Ecto neural progenitor cell (in vitro differentiated cells): ENCODE measurements at places on chromosomes 6 and 20.

DNA sequence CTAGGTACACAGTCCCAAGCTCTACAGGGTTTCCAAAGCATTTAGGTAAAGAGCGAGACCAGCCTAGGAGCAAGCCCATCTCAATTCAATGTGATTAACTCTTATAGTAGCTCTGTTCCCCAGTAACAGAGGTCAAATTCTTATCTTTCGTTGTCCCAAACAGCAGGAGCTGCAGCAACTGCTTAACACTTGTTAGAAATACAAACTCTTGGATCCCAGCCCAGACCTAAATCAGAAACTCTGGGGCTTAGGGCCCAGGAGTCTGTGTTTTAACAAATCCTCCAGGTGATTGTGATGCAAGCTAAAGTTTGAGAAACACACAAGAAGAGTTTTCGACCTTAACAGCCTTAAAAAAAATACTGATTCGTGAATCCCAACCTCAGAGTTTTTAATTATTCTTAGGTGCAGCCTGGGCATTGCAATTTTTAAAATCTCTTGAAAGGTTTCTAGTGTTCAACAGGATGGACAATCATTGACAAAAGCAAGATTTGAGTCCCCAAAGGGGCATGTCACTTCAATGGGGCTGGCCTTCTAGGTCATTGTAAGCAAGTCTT is 127.4 kb upstream of the HCRTR2 start:
- DNase-seq, result no peak

DNA sequence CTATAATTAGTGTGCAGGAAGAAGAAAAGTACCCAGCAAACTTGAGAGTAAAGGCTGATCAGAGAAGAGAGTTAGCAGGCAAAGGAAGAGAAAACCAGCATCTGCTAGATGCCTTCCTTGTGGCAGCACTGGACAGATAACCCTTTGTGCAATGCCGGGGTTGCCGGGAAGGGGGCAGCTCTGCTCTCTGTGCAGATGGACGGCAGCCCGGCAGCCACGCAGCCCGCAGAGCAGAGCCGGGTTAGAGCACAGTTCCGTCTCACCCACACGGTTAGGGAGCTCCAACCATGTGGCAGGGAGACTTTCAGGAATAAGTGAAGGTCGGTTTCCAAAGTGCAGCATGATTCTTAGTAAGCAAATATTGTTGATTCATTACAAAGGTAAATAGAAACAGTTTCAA is 80.0 kb upstream of the RPS6KA2 start:
- peak; percentile 80 for DNase-seq

GRCh38 chr6:32609731-32610640 is 20.3 kb upstream of the HLA-DRB1 start:
- peak; percentile 82 for DNase-seq

DNA sequence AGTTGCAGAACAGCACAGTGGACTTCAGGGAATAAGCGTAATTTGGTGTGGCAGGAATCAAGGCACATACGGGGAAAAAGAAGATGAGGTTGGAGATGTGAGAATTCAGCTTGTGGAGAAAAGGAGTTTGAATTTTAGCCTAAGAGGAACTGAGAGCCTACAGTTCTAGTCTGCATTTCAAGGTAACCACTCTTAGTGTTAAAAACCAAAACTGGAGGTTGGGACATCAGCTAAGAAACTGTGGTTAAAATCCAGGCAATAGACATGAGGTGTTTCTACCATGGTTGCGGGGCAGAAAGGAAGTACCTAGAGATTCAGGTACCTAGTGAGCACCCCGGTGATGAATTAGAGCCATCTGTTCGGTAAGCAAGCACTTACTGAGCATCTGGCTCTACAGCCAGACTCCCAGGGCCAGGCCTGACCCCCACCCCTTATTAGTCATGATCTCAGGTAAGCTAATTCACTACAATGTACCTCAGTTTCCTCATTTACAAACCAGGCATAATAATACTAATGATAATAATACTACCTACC is 44.4 kb downstream of the FAXC start:
- DNase-seq, result no peak

- no peak for DNase-seq
Measured at GRCh38 chr6:162778603-162779002, 50.8 kb downstream of the PACRG start.

GRCh38 chr20:46761566-46761965 is 52.1 kb downstream of the SLC2A10 start:
- no peak for DNase-seq

GRCh38 chr6:133441491-133441890 is 200.3 kb downstream of the EYA4 start:
- DNase-seq, result no peak

GRCh38 chr20:41136680-41137613 is at the start of gene PLCG1:
PLCG1 (plus strand) TSS chr20:41137543; CDS start chr20:41137642, 99 bp downstream.
- peak; percentile 95 for DNase-seq

GRCh38 chr20:7650086-7650879 is 290.0 kb downstream of the HAO1 start:
- DNase-seq, result no peak

GRCh38 chr6:143516690-143517446 is 5.3 kb upstream of the FUCA2 start:
- DNase-seq, result no peak

DNA sequence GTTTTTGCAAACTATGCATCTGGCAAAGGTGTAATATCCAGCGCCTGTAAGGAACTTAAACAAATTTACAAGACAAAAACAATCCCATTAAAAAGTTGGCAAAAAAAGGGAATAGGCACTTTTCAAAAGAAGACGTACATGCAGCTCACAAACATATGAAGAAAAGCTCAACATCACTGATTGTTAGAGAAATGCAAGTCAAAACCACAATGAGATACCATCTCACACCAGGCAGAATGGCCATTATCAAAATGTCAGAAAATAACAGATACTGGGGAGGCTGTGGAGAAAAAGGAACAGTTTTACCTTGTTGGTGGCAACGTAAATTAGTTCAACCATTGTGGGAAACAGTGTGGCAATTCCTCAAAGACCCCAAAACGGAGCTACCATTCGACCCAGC is 54.2 kb downstream of the TSBP1 start:
- DNase-seq, result no peak

DNA sequence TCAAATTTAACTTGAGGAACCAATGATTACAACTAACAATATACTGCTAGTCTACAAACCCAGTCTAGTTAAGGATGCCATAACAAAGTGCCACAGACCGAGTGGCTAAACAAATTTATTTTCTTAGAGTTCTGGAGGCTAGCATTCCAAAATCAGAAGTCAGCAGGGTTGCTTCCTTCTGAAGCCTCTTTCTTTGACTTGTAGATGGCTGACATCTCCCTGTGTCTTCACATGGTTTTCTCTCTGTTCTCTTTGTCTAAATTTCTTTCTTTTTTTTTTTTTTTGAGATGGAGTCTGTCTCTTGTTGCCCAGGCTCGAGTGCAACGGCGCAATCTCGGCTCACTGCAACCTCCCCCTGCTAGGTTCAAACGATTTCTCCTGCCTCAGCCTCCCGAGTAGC is 56.1 kb downstream of the NCOA3 start:
- no peak for DNase-seq

GRCh38 chr6:28922004-28922820 is 1.6 kb downstream of the TRIM27 start:
- no peak for DNase-seq

DNA sequence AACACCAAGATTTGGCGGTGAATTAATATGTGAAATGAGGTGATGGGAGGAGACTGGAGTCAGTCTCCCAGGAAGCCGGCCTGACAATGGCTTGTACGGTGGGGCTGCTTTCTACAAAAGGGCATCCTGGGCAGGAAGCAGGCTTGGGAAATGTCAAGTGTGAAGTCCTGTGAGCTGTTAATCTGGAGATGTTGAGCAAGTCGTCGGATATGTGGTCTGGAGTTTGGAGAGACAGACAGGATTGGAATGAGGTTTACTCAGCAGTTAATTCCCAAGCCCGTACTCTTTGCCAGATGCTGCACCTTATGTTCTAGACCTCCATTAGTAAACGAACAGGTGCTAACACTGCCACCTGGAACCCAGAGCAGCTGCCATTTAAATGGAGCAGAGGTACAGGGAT is 107.7 kb upstream of the FOXC1 start:
- DNase-seq, result no peak

DNA sequence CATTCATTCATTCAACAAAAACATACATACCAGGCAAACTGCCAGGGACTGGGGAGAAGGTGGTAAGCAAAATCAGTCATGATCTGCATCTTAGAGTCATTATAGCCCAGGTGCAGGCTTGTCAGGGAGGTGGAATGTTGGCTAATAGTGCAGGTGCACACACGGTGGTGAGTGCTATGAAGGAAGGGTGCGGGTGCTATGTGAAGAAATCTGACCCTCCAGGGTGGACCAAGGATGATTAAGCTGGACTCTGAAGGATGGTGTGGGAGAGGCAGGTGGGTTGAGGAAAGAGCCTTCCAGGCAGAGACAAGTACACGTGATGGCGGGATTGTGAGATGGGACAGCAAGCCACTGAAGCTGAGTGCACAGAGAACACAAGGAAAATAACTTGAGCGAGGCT is 77.4 kb downstream of the B3GAT2 start:
- no peak for DNase-seq

- no peak for DNase-seq
Measured at GRCh38 chr20:14919501-14920081, 582.2 kb upstream of the FLRT3 start.

GRCh38 chr6:136822046-136822375 is 381 bp upstream of the PEX7 start:
- no peak for DNase-seq

- no peak for DNase-seq
Measured at GRCh38 chr6:134723081-134723871, 226.6 kb downstream of the ALDH8A1 start.

DNA sequence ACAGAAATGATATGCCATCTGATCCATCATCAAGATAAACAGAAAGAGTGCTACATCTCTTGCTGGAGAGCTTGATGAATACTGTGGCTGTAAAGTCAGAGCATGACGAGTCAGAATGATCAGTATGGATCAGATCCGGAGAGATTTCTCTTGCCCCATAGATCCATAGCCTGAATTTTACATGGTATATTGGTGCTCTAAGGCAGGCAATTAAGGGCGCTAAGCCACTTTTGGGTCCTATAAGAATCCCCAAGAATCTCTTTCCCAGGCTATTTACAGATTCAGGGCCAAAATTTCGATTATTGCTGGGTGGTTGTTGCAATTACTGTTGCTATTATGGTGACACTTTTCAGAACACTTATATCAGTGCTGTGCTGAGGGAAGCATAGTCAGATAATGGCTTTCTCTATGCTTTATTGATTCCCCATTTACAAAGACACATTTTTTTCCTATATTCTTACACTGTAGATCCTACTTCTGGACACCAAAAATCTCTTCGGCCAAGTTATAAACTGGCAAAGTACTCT is 94.4 kb downstream of the ADGRB3 start:
- no peak for DNase-seq

DNA sequence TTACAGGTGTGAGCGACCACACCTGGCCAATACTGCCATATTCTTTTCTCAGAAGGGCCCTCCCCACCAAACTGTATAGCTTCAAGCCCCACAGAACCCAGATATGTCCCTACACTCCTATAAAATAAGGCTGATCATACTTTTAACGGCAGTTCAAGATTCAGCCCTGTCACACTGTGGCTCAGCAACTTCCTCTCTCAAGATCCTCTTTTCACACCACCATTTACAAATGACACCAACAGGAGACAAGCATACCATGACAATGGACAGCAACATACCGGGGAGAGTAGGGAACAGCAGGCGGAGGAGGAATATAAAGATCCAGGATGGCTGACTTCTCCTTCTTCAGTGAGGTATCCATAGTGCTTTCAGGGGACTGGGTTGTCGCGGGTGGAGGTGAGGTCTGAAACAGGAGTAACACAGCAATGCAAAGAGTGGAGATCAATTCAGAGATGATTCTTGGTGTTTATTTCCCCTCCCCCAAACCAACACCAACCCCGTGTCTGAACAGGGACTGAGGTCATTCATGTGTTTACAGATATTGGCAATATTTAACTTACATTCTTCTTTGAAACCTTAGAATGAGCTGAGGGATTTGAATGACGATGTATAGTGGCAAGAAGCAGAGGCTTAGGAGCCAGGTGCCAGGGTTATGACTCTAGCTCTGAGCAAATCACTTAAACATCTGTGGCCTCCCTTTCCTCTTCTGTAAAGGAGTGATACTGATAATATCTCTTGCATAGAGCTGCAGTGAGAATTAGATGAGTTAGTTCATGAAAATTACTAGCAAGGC is 57.6 kb upstream of the IPCEF1 start:
- no peak for DNase-seq

- no peak for DNase-seq
Measured at GRCh38 chr6:14417377-14417776, 299.8 kb downstream of the CD83 start.

GRCh38 chr6:166851911-166852310 is 104.4 kb downstream of the RNASET2 start:
- no peak for DNase-seq

- no peak for DNase-seq
Measured at GRCh38 chr20:32189123-32189410, 18.5 kb downstream of the PLAGL2 start.

- no peak for DNase-seq
Measured at GRCh38 chr6:156557251-156557910, 219.8 kb upstream of the ARID1B start.

DNA sequence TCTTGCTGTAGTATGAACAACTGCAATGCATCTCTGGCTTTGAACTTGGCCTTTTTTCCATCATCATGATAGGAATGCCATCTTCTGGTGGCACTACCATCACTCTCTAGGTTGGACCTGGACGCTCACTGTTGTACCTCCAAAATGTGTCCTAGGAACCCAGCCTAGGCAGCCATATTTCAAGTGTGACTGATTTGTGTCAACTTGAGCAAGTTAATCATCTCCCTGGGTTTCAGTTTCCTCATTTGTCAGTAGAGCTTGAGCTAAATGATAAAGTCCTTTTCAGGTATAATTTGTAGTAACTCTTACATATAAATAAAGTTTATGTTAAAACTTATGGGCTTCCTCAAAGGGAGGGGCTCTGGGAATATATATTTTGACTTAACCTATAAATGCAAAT is 241.7 kb upstream of the CEP162 start:
- DNase-seq, result no peak

DNA sequence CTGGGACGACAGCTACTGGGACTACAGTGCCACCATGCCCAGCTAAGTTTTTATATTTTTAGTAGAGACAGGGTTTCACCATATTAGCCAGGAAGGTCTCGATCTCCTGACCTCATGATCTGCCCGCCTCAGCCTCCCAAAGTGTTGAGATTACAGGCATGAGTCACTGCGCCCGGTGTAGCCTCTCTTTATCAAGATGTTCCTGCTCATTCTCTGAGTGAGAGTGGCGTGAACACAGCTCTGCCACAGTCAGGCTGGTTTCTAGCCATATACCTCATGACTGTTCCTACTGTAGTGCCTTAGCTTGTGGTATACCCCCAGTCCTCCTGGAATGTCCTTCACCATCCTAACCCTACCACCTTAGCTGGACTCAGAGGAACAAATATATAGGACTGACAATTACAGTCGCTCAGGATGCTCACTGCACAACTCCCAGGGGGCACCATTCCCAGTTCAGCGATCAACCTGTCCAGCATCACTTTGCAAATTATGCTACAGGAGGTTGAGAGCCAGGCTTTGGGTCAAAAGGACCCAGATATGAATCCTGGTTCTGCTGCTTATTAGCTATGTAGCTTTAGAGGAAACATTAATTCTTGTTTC is 86.3 kb downstream of the CHMP4B start:
- no peak for DNase-seq

- no peak for DNase-seq
Measured at GRCh38 chr6:373031-373430, 18.5 kb upstream of the IRF4 start.
